Daoy (cell line): ENCODE measurements at places on chromosomes 7 and 10. TPM values are rescaled to one million over a fixed set of nuclear protein-coding genes. Genes with fewer than 3 reads are reported as not detected.
A peak's percentile ranks its signal among the peaks of the same experiment; 100 is the strongest.

DNA sequence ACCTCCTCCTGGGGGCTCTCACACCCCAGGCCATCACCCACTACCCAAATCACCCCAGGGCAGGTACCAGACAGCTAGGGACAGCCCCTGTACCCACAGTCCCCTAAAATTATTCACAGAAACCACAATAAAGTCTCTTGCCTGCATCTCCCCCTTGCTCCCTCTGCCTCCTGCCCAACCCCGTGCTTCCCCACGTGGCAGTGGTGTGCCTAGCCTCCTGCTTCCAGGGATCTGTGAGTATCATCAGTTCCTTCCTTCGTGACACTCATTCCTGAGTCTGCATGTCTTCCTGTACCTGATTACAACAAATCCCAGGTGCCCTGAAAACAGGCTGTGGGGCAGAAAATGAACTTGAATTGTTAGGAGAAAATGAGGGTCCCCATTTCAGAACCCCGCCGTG is 61.5 kb downstream of the PRKAG2 start:
- no peak for DNase-seq

- no peak for DNase-seq
Observed at GRCh38 chr7:140390034-140390433, 8.3 kb downstream of the SLC37A3 start.

GRCh38 chr10:114634609-114634979 is 23.5 kb downstream of the ABLIM1 start:
- peak; percentile 79 for DNase-seq

DNA sequence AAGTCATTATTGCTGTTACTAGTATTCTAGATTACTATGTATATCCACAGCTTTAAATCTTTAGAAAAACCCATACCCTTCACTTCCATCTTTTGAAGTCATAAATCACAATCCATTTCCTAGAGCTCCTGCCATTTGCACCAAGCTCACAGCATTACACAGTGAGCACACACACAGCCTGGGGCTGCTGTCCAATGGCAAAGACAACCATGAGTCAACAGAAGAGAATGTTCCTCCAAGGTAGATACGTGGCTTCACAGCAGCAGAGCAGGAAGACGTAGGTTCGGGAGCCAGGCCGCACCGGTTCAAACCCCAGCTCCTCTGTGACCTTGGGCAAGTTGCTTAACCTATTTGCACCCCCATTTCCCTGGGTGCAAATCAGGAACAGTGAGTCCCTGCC is 234.6 kb downstream of the DIP2C start:
- peak; percentile 87 for DNase-seq

GRCh38 chr10:93061594-93062513 is 1.3 kb downstream of the CYP26C1 start:
- DNase-seq: no peak

DNA sequence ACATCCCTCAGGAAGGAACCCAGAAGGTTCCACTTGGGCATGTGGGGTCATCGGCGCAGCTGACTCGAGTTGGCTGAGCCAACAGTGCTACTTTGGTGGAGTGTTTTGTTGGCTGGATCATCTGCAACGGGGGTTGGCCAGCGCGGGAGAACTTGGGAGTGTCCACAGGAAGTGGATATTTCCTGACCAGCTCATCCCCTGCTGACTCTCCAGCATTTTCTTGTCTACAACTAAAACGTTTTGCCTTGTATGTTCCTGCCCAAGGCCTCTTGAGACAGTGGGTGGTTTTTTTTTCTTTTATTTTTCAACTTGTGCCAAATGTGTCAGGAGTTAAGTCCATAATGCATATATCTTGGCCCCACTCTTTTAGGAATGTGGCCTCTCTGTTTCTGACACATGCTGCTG is 208.6 kb downstream of the ZNF365 start:
- peak; percentile 76 for DNase-seq

DNA sequence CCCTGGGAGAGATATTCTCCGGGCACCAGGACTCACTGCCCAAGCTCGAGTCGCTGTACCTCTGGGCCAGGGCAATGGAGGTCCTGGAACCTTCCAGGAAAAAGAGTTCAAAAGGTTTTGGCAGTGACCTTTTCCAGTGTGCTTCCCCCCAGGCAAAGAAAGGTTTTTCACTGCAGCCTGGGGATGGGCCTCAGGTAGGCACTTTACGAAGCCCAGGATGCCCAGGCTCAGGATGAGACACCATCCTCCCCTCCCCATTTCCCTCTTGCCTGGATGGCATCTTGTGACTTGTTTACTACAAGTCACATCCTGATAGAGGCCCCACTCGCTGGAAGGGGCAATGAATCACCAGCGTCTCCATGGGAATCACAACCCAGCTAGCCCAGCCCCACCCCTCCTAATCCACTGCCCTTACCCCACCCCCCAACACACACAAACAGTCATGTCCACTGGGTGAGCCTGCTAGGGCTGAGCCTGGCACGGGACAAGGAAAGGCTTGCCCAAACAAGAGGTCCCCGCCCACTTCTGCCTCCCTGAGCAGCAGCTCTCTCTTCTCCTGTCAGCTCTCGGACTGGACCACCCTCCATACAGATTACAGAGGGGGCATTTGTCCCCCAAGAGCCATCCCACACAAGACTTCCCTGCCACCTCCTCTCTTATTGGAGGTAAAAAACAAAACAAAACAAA is 93.8 kb upstream of the SMNDC1 start:
- DNase-seq: peak; percentile 94

DNA sequence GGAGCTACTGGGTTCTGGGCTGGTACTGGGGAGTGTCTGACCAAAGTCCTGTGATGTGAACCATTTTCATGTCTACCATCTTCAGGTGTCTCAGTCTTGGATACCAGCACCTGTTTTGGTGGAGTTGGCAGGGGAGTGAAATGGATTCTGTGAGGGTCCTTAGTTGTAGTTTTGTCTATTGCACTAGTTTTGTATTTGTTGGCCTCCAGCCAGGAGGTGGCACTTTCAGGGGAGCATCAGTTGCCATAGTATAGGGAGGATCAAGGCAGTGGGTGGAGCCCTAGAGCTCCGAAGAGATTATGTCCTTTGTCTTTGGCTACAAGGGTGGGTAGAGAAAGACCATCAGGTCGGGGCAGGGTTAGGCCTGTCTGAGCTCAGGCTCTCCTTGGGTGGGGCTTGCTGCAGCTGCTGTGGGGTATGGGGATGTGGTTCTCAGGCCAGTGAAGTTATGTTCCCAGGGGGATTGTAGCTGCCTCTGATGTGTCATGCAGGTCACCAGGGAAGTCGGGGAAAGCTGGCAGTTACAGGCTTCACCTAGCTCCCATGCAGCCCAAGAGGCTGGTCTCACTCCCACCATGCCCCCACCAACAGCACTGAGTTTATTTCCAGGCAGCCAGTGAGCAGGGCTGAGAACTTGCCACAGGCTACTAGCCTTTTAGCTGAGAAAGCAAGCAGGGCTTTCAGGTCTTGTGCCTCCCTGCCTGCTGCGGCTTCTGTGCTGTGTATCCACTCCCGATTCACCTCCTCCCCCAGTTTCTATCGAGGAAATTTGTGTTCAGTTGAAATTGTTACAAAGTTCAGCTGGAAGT is 153.1 kb downstream of the ZNF365 start:
- DNase-seq: peak; percentile 26

GRCh38 chr10:13891128-13892000 is 304.6 kb downstream of the PRPF18 start:
- DNase-seq: peak; percentile 53

DNA sequence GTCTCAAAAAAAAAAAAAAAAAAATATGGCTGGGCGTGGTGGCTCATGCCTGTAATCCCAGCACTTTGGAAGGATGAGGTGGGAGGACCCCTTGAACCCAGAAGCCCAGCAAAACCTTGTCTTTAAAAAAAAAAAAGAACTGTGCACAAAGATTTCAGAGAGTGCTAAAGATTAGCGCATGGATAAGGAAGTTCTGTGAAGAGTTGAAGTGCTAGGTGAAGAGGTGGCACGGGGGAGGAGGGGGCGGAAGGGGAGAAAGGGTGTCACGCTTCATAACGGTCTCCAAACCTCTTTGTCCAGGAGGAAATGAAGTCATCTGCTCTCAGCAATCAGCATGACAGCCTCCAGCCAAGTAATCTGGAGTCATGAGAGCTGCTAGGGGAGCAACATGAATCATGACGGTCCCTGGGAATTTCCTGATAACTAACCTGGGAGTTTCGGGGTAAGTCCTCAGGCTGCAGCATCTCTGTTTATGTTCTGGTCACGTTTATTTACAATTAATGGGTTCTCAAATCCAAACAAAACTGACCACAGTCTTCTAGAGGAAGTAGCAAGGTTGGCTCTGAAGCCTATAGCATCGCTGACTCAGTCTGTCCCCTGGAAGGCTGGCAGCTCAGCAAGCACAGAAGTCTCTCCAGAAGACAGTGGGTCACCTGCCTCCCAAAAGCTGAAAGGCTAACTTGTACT is 1.9 kb upstream of the PLAU start:
- peak; percentile 97 for DNase-seq

GRCh38 chr10:129655679-129656031 is 188.6 kb downstream of the MGMT start:
- DNase-seq: no peak

GRCh38 chr10:22599048-22599561 is 115.3 kb downstream of the PIP4K2A start:
- peak; percentile 44 for DNase-seq

GRCh38 chr7:22066522-22066921 is 120.8 kb upstream of the CDCA7L start:
- no peak for DNase-seq

DNA sequence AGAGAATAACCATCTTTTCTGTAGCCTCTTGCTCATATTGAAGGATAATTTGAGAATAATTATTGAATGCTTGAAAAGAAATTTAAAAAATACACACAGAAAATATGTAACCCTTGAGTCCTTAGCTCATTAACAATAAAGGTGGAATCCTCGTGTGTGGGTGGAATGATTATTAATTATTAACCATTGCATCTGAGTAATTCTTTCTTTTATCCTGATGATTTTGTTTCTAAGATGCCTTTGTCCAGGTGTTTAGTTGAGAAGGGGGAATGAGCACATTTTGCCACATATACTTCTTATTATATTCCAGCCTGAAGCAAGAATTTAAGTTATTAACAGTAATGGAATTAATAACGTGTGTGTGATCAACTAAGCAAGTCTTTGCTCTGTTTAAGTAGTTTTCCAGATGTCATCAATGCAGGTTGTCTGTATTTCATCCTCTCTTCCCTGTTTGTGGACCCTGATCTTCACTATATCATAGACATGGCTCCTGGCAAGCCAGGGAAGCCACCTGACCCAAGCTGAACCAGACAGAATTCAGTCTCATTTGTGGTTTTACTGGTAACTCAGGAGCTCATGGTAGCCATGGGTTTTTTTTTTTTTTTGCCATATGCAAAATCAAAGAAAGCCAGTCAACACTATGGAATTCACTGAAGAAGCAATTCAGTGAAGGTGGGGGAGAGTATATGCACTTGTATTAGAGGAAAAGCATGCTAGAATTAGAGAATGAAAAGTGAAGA is 144.3 kb downstream of the KIF20B start:
- DNase-seq: peak; percentile 29

- peak; percentile 29 for DNase-seq
Observed at GRCh38 chr7:149027611-149028345, 527 bp downstream of the PDIA4 start.

- DNase-seq: peak; percentile 18
Observed at GRCh38 chr10:7409732-7410168, 1.1 kb downstream of the SFMBT2 start.

DNA sequence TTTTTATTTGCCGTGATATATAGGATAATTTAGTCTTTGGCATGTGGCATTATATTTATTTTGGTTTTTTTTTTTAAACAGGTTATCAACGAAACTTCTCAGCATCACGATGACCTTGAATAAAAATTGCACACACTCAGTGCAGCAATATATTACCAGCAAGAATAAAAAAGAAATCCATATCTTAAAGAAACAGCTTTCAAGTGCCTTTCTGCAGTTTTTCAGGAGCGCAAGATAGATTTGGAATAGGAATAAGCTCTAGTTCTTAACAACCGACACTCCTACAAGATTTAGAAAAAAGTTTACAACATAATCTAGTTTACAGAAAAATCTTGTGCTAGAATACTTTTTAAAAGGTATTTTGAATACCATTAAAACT is 9.1 kb downstream of the VIM start:
- no peak for DNase-seq

DNA sequence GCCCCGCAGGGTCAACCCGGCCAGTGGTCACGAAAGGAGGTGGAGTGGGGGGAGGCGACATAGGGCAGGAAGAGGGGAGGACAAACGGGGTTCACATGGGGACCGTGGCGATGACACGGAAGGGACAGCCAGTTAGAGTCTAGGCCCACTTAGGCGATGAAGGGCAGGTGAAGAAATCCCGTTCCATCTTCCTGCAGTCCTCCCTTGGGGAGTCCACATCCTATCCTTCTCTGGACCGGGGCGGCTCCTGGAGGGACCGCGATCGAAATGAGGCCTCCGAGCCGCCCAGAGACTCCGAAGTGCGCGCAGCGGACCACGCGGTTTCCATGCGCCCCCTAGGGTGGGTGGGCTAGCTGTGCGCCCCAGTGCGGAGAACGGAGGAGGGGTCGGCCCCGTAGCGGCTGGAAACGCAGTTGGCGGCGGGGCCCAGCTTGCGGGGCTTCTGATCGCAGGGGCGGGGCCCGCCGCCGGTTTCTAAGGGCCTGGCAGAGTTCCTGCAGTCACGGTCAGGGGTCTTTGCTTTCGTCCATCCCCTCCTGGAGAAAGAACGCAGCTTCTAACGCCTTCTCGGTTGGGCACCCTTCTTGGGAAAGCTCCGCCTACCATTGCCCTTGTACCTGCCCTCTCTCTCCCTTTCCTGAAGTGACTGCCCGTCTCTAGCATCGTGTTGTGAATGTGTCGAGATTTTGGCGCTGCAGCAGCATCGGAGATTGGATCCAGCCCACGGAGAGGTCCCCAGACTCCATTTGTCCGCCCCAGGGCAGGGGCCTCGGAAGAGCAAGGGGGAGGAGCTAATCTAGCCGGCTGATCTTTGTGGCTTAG is 17.9 kb upstream of the TMEM225B start:
- DNase-seq: peak; percentile 72

DNA sequence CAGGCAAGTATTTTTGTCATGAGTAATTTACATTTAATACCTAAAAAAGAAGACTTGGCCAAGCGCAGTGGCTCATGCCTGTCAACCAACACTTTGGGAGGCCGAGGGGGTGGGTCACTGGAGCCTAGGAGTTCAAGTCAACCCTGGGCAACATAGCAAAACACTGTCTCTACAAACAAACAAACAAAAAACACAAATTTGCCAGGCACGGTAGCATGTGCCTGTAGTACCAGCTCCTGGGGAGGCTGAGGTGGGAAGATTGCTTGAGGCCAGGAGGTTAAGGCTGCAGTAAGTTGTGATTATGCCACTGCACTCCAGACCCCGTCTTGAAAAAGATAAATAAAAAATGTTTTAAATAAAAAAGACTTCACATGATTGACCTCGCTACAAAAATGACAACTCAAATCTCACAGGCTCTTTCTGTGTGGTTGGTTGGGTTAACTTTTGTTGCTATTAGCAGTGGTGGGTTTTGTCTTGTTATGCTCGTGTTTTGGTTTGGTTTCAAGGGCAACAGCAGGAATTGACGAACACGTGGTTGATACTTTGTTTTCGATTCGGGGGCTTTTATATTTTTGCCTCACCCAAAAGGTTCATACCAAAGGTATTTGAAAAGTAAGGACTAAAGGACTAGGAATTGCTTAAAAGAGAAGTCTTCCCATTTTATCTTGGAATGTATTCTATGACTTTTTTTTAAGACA is 227.2 kb upstream of the MKLN1 start:
- no peak for DNase-seq

The ECHDC3 gene
- 7.9 TPM in 2 replicates for total RNA-seq

The ATP6V0E2 gene
- 61.0 and 103 TPM in 2 replicates for total RNA-seq

The C10orf95 gene
- total RNA-seq: not detected in 2 replicates

The SAMD9L gene
- total RNA-seq: 12.5 and 13.5 TPM in 2 replicates

The GARIN1A gene
- total RNA-seq: 0.74 and 0.80 TPM in 2 replicates

The SH3PXD2A gene
- total RNA-seq: 3.4 and 4.1 TPM in 2 replicates

The NPTX2 gene
- 4.5 and 8.0 TPM in 2 replicates for total RNA-seq

The PGAM2 gene
- 0.39 TPM in 1 of 2 replicates, not detected in the other for total RNA-seq

The SPOCK2 gene
- total RNA-seq: 0.29 TPM in 1 of 2 replicates, not detected in the other
